ENCODE measurements at places on chromosomes 4 and X. TPM values are rescaled to one million over a fixed set of nuclear protein-coding genes. Genes with fewer than 3 reads are reported as not detected.

Gene CXorf49B
- polyA plus RNA-seq = not detected

Gene TGIF2LX
- not detected for polyA plus RNA-seq

Gene OPN1MW
- polyA plus RNA-seq = not detected

Gene MAGEB17
- 0.66 TPM for polyA plus RNA-seq

Gene FAM47E
- polyA plus RNA-seq = 14.8 TPM

Gene F11
- polyA plus RNA-seq = 44.4 TPM

Gene SSX1
- not detected for polyA plus RNA-seq

Gene PABPC5
- 0.19 TPM for polyA plus RNA-seq

Gene TCEAL7
- 2.6 TPM for polyA plus RNA-seq

Gene GATA1
- polyA plus RNA-seq = not detected

GRCh38 chrX:54937416-54937815 is 16.8 kb downstream of the TRO start:
- DNase-seq = no peak

DNA sequence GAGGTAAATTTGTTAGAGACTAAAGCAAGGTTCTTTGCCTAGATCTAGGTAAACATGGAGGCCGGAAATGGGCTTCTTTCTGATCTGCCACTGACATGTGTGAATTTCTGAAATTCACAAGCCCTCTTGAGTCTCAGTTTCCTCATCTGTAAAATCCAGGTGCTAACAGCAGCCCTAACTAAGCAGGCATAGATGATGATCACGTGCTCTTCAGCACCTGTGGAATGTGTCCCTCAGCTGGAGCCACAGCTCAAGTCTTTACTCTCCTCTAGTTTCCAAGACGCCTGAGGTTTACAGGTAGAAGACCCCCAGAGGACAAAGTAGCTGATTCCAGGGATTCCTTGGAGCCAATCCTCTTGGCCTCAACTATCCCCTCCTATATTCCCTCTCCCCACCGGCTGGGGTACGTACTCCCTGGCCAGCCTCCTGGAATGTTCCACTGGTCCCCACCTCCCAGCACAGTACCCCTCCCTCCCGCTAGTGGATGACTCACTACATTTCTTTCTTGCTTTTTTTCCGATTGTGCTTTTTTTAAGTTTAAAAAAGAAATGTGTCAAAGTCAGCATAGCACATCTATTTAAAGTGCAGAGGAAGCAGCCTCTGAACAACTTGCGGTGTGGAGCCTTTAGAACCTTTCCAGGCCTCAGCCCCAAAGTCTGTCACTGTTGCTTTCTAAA is 98.4 kb downstream of the PHKA2 start:
- DNase-seq = no peak

- DNase-seq = no peak
These were observed 893.7 kb upstream of the SLIT2 start for GRCh38 chr4:19358015-19358414.

DNA sequence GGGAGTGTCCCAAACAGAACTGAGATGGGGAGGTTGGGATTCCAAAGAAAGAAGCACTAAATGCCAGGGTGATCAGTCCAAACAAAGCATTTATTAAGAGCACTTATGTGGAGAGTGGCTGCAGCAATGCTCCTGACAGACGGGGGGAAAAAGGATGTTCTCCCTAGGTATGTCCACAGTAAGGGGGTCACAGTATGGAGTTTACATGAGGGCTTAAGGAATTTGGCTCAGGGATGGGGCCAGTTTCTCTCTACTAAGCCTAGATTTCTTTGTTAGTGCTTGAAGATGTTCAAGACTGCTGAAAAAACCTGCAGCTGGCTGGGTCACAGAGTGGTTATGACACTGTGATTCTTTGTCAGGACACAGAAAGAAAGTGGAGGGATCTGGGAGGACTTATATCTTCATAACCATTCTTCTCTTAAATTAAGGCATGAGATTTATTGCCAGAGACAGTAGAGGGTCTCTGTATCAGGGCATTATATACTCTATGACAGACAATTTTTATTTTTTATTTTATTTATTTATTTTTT is 1468.0 kb downstream of the C4orf33 start:
- no peak for DNase-seq

GRCh38 chrX:117808426-117808825 is 308.2 kb downstream of the KLHL13 start:
- DNase-seq = no peak

GRCh38 chrX:16445166-16445752 is 204.7 kb upstream of the S100G start:
- DNase-seq = no peak

DNA sequence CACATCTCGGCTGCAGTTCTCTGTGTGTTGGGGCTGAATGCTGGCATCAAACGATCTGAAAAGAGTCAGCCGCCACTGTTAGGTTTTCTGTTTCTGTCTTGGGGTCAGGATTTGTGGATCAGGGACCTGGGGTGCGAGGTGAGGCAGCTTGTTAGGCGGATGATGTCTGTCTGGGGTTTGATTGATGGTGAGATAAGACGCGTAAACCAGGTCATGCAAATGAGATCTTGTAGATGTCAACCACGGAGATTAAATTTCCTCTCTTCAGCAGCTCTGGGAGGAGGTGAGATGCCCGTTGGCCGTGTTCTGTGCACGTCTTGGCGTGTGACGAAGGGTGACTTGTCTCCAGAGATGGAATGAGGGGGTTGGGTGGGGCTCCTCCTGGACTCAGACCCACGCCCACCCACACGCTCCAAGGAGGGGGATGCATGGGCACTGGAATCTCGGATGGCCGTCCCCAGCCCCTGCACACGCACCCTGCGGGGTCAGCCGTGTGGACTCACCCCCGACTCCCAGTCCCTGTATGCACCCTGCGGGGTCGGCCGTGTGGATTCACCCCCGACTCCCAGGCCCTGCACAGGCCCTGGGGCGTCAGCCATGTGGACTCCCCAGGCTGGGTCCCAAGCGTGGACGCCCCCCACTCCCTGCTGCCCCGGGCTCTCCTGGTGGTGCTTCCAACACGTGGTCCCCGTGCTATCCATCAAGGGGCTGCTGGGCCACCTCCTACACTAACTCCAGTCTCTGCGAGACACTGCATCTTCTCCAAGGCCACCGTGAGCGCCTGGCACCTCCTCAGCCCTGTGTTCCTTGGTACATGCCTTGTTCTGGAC is 16.0 kb upstream of the UVSSA start:
- DNase-seq = peak; percentile 67

DNA sequence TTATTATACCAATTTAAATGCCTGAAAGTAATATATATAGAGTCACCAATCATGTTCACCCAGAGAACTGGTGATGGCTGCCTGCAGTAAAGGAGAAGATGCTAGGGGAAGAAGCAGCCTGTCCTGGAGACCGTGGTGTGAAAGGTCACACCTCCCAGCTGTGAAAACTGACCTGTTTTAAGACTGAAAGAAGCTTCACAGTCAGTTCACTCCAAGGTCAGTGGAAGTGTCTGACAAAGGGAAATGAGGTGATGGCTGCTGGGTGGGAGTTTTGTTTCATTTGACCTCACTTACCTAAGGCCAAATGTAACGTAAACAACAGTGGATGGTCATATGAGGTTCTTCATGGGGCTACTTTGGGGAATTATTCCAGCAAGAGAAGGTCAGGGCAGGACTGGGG is 352.1 kb upstream of the GATB start:
- no peak for DNase-seq

DNA sequence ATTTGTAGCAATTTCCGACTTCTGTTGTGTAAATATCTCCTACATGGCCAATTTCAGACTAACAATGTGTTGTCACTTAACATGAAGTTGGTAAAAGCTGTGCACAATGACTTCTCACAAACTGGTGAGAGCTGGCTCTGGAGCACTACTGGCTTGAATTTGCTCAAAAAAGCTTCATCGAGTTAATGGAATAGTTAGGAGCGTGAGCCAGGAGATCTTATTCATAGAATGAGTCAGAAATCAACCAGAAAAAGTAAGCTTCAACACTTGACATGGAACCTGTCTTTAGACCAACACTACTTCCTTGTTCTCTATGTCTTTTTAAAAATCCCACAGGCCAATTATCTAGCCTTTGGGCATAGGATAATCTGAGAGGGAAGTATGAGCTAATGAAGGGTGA is 7.9 kb upstream of the CHRDL1 start:
- no peak for DNase-seq

DNA sequence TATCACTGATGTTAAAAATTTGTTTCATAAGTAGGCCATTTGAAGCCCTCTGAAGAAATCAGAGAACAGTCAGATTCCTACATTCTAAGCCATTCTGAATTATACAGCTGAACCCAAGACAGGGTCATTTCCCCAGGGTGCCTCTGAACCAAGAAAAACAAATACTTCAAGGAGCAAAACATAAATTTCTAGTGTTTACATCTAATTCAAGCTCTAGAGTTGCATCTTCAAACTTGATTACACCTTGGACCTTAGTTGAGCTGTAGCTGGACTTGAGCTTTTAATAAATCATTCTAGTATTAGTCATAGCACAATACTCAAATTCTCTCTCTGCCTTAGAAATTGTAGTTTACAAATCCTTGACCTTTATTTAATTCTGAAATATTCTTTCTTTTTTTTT is 87.6 kb upstream of the IL15 start:
- no peak for DNase-seq

DNA sequence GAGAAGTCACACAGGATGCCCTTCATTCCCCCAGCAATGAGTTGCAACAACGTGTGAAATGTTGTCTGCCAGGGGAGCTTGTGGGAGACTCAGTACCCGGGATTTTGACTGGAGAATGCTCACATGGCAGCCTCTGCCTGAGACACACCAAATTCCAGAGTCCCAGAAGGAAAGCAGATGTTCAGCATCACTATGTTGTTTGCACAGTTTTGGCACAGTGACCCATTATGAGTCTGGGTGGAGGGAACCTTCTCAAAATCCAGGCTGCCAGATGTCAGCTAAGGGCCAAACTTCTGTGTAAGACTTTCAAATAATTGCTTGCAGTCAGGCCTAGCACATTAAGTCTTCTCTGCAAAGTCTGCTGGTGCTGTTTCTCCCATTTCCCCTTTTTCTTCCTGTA is 1029.7 kb upstream of the TENM3 start:
- DNase-seq = no peak

DNA sequence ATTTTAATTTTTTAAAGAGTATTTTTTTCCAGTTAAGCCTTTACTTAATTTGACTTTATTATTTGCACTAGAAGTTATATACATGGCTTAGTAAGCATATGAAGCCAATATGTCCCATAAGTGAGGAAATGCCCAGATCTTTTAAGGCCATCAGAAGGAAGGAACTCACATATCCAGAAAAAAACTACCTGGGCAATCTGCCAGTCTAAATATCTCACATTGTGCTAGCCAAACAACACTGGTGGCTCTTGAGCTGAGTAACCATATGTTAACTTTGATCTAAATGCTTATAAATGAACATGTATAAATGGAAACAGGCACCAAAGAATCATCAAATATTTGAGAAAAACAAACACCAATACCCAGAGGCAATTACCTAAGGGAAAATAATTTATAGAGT is 138.6 kb upstream of the APOOL start:
- no peak for DNase-seq

DNA sequence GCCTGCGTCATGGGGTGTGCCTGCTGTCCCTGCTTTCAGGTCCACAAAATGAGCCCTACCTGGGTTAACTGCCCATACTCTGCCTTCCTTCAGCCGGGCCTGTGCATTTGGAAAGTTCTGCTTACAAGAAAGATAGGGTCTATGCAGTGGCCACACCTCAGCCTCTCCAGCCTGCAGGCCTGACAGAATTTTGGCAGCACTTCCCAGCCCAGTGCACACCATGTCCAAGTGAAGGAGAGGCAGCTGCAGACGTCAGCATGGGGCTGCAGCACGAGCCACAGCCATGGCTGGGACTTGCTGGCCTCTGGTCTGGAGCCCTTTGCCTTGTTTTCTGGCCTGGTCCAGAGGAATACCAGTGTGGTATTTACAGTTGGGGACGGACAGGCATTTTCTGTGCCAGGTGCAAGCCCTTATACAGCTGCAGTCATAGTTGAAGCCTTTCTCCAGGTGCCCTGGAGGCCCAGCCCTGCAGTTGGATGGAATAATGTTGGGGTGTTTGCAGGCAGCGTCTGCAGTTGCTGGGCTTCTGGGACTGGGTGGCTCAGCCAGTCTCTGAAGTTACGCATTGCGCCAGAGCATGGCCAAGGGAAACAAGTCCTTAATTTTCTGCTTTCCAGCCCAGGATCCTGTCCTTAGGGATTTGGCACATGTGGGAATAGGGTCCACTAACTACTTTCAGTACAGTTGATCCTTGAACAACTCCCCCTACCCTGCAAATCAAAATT is 26.2 kb downstream of the JADE1 start:
- DNase-seq = peak; percentile 66

GRCh38 chrX:153446950-153447580 is 1.2 kb upstream of the TREX2 start:
- no peak for DNase-seq

- no peak for DNase-seq
These were observed 3.0 kb upstream of the PLAC1 start for GRCh38 chrX:134661295-134661694.

DNA sequence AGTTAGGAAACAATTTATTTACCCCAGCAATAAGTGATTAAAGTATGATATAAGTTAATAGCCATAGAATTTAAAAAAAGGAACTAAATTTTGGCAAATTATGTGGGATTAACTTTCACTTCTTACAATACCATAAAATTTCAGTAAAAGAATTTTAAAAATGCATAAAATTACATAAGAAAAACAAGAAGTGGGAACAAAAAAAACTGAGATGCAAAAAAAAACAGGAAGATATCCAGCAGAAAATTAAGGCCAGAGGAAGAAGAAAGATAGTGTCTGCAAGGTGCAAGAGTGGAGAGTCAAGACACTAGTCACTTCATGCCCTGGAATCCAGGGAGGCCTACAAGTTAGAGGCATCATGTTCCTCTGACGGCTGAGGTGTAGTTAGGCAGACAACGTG is 184.2 kb downstream of the GASK1B start:
- DNase-seq = no peak

DNA sequence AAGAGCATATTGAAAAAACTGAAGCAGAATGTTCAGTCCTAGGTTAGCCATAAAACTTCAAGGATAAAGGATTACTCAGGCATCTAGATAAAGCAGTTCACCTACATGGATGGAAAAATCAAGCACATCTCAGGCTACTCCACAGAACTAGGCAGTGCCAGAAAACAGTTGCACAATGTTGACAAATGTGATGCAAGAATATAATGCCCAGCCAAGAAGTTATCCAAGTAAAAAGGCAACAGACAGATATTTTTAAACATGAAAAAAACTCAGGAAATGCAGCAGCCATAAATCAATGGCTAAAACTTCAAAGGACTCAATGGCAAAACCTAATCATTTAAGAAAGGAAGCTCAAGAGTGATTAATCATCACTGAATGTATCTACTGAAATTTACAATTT is 456.0 kb upstream of the FAM241A start:
- no peak for DNase-seq

DNA sequence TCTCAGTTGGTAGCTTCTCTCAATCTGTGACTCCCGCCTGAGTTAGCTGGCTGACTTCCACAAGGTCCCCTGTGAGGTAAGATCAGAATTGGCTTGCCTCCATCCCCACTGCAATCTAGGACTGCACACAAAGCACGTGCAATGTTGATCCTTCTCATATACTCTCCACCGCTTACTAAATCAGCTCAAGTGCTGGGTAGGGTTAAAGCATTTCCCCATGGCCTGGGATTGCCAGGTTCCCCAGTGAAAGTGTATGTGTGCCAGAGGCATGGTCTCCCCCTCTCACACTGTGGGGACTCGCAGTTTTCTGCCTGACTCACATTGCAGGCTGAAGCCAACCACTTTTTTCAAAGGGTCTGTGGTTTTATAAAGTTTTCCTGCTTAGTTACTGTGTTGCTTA is 886.9 kb downstream of the FAM133A start:
- no peak for DNase-seq
